ENCODE measurements at places on chromosomes 12 and 14.

DNA sequence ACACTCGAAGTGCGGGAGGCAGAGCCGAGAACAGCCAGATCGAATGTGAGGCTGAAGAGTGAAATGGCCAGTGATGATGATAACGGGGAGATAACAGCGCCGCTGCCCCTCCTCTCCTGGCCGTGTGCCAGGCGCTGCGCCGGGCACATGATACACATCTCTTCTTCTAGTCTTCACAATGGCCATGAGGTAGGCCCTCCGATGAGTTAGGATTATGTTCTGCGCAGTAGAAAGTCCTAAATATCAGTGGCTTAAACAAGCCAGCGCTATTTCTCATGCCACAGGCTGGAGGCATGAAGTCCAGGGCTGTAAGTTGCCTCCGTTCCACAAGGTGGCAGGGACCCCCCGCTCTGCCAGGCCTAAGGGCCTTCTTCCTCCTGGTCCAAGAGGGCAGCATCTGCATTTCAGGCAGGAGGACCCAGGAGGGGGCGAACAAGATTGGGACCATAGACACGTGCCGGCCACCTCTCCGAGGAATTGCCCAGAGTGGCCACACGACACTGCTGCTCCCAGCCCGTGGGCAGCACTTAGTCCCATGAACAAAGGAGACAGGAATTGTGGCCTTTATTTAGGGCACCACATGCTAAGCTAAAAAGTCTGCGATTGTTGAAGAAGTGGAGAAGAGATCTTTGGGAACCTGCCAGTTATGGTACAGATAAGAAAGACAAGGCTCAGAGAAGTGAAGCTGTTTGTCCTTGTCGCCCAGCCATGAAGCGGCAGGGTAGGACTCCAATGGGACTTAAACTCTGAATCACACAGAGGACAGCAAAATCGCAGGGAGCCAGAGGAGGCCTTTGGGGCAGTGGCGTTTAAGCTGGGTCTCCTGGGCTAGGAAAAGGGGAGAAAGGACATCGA lies 10.9 kb upstream of the HVCN1 start:
- DNase-seq = no peak

DNA sequence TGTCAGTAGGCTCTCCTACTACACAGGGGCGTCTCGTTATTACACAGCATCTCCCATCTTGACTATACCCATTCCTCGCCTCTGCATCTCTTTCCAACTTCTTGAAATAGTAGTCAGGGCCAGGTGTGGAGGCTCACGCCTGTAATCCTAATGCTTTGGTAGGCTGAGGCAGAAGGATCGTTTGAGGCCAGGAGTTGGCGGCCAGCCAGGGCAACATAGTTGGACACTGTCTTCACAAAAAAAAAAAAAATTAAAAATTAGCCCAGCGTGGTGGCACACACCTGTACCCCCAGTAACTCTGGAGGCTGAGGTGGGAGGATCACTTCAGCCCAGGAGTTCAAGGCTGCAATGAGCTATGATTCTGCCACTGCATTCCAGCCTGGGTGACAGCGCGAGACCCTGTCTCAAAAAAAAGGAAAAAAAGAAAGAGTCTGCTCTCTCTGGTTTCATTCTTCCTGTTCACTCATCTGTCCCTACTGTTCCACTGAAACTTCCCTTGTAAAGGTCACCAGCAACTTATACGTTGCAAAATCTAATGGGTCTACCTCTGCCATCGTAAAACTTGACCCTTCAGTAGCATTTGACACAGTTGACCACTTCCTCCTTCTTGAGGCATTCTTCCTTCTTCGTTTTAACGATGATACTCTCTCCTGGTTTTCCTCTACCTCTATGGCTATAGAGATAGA lies 41.0 kb upstream of the PTGR2 start:
- no peak for DNase-seq

GRCh38 chr12:110561471-110562201 lies 21.5 kb downstream of the PPTC7 start:
- no peak for DNase-seq

DNA sequence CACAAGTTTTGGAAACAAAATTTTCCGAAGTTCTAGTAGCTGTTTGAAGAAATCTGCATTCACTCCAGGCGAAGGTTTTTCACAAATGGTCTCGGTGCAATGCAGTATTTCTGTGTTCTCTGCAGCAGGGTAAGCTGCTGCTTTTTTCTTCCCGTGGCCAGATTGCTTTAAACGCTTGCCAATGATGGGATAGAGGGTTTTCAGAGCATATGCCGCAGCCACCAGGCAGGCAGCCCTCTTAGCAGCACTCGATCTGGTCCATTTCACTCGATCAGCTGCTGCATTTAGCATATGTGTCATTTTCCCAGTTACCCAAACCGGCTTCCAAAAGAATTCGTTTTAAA lies 315 bp downstream of the ABCD2 start:
- no peak for DNase-seq

GRCh38 chr14:85566603-85567002 lies 36.7 kb downstream of the FLRT2 start:
- DNase-seq = no peak

GRCh38 chr14:106013879-106014376 lies 487.5 kb downstream of the TMEM121 start:
- no peak for DNase-seq

- no peak for DNase-seq
These were observed 284.4 kb downstream of the MDGA2 start for GRCh38 chr14:47390831-47391504.

DNA sequence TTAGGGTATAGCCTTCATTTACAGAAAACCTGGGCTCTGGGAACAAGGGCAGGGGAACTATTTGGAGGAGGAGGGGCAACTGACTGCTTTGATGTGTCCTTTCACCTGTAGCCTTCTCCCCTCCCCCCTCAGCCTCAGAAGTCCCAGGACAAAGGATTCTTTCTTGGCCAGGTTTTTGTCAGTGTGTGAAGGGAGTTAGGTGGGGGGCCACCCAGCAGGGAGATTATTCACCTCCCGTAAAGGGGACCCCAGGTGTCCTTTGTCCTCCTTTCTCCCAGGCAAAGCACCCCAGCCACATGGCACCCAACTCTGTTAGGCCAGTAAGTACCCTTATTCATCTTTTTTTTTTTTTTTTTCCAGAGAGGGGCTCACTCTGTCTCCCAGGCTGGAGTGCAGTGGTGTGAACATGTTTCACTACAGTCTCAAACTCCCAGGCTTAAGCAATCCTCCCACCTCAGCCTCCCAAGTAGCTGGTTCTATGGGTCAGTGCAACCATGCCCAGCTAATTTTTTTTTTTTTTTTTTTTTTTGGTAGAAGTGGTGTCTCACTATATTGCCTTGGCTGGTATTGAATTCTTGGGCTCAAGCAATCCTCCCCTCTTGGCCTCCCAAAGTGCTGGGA lies 723 bp upstream of the NFE2 start:
- no peak for DNase-seq

DNA sequence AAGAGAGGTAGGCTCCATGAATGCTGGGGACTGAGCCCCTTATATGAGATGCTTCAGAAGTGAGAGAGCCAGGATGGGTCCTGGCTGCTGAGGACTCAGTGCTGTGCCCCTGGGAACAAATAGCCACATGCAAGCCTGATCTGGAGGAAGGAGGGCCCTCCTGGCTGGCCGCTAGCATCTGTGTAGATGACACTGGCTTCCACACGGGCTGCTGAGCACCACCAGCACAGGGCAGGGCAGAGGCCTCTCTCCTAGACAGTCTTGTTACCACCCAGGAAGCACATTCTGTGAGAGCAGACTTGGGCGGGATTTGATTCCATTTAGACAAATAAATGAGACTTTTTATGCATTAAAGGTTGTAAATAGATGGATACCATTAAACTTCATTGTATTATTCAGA lies 48.0 kb downstream of the ZNF664 start:
- no peak for DNase-seq

GRCh38 chr14:49886523-49886922 lies 6.4 kb upstream of the ARF6 start:
- DNase-seq = no peak

DNA sequence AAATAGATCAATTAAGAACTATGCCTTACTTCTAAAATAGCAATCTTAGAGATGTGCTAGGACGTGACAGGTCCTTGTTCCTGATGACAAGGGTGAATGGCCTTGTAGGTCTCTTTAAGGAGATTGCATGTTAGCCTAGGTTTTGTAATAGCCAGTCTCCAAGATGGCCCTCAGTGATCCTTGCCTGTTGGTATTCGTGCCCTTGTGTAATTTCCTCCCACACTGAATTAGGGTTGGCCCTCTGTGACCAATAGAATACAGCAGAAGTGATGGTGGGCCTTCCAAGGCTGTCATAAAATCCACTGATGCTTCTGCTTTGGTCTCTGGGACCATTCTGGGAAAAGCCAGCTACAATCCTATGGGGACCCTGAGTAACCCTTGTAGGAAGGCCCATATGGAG lies 38.2 kb upstream of the SNX6 start:
- DNase-seq = no peak

DNA sequence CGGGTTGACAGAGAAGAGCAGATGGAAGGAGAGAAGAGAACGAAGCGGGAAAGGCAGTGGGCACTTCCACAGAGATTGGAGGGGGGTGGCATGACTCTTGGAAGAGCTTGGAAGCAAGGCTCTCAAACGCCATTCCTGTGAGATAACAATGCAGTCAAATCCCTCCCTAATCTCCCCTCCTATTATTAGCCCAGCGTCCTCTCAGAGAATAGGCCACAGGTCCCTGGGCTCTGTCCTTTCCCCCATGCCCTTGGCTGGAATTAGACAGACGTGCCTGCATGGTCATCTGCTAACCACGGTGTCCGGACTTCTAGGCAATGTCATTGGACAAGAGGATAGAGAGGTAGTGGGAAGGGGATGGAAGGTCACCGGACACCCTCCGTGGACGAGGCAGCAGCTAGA lies 8.0 kb upstream of the MYH7 start:
- DNase-seq = no peak
